GM23248 (cell line): ENCODE measurements at places on chromosomes 1 and 21. TPM values are rescaled to one million over a fixed set of nuclear protein-coding genes. Genes with fewer than 3 reads are reported as not detected.

Gene TSPEAR
- total RNA-seq, result not detected in 2 replicates

Gene GJA5
- 2.3 and 3.2 TPM in 2 replicates for total RNA-seq

Gene LYPD8
- total RNA-seq, result not detected in 2 replicates

GRCh38 chr21:44766818-44767354, 34.7 kb downstream of the UBE2G2 start:
- DNase-seq, result no peak

DNA sequence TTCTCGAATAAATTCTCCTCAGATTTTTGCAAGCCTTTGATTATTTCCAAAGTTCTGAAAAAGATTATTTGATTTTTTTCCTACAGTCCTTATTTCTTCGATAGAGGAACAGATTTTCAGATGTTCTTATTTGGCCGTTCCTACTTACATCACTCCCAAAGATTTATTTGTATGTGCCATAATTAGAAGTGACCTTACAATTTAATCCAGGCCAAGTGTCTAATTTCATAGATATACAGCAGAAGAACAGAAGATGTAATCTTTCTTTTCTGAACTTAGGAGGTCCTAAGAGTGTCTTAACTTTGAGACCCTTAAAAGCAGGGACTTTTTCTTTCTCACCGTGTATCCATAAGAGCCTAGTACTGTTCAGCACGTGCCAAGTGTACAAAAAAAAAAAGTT, 46.3 kb downstream of the MAP10 start:
- DNase-seq, result no peak

DNA sequence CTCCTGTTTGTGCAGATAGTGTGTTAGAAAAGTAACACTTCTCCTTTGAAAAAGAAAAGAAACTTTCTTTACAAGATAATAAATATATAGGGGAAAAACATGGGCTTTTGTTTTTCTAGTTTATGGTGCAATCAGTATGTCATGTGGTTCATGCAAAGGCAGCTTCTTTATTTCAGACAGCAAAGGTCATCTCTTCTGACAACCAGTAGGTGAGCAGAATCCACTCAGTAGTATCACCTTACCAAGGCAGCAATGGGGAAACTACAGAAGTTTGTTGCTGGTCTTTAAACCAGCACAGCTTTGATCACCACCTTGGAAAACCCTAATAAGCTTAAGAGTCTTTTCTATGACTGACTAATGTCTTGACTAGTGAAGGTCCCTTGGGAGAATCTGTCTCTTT, 13.0 kb upstream of the SAMSN1 start:
- DNase-seq, result no peak
